ENCODE measurements at places on chromosomes 16 and 17.

DNA sequence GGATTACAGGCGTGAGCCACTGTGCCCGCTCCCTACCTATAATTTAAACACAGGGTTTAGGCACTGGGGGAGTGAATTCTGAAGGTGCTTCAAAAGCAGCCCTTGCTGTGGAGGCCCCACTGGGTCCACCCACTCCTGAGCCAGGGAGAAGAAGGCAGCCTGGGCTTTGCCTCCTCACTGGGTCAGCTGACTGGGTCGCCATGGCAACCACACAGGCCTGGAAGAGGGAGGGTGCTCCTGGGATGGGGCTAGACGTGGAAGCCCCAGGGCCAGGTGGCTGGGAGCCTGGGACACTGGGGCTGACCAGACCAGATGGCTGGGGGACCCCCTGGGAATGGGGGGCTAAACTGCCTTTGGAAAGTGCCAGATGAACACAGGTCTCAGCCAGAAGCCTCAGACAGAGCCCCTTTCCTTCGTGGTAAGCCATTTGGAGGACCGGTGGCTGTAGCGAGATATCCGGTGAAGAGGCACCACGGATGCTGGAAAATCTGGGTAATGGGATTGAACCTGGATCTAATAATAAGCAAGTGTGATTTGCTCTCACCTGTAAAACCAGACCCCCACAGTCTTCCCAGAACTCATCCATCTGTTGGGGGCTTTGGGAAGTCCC, 32.9 kb downstream of the TRARG1 start:
- H3K27ac ChIP-seq = no peak overlapping the region
- H3K4me1 ChIP-seq = no peaks in the 10 kb centered on the region
- no peak for DNase-seq
- H3K36me3 ChIP-seq = no peaks in the 10 kb centered on the region
- H3K4me3 ChIP-seq = no peak overlapping the region

GRCh38 chr16:46859719-46860152, 24.4 kb upstream of the GPT2 start:
- no peaks in the 10 kb centered on the region for H3K36me3 ChIP-seq
- H3K27ac ChIP-seq = no peak overlapping the region
- no peaks in the 10 kb centered on the region for H3K27me3 ChIP-seq
- no peak overlapping the region for H3K4me3 ChIP-seq

GRCh38 chr17:9887508-9887907, 17.6 kb downstream of the RCVRN start:
- DNase-seq = no peak
- no peak overlapping the region for H3K4me3 ChIP-seq
- H3K27me3 ChIP-seq = no peaks in the 10 kb centered on the region
- H3K36me3 ChIP-seq = no peaks in the 10 kb centered on the region
- H3K4me1 ChIP-seq = no peaks in the 10 kb centered on the region

DNA sequence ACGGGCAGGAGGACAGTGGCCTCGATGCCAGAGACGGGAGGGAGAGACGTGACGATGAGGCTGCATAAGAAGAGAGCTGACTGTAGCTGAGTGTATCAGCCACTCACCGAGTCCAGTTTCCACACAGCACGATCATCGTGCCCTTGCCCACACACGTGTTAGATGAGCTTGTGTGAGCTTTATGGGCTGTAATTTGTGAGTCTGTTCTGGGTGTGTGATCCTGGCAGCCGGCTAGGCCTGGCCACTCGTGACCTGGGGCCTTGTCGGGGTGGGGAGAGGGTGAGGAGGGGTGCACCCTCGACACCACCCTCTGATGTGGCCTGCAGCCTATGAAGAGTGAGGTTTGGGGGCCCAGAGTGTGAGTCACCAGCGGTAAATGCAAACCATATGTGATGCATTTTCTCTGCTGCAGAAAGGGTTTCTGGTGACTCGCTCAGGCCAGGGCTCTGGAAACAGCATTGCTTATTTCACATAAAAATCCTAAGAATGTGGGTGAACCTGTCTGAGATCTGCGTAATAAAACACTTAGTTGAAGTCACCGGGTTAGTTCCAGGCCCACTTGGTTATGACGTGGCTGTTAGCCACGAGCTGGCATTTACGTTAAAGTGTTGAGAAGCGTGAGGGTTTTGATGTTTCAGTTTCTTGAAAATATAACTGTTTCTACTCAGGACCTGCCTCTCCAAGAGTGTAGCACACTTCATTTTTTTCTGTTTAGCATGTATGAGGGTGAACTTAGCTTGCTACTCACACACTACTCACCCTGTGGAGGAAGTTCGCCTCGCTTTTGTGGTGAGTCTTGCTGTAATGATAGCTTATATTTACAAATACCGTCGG, 4.2 kb downstream of the METRNL start:
- H3K36me3 ChIP-seq = no peaks in the 10 kb centered on the region
- DNase-seq = peak; percentile 49
- H3K4me1 ChIP-seq = no peaks in the 10 kb centered on the region
- peaks cover 12% of the 10 kb centered on the region for H3K27me3 ChIP-seq
- no peak overlapping the region for H3K4me3 ChIP-seq
- H3K27ac ChIP-seq = peak overlapping the region; percentile 82

DNA sequence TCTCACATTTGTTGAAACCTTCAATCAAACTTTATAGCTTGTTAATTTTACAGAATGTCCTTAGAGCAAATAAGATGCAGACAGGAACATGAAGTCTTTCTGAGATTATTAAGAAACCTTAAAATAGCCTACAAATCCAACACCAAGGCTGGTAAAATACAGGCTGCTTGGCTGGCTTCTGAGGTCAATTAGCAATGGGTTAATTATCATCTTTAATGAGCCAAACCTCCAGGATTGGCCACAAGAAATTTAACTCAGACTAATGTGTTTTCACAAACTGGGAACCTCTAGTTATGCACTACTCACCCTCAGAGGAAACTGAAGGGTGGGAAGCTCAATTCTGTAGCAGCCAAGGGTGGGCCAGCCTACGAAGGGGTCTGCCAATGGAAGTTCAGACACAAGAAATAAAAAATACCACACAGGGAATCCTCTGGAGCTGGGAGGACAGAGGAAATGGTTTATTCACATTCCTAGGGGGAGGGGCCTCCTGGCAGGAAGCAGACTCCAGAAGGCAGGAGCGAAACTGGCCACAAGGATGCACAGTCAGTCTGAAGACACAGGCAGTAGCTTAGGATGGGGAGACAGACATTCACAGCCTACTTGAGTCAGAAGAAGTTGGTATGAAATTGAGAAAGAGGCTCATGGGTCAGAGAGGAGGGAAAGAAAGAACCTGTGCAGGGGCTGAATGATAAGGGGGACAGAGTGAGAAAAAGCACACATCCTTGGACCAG, 36.1 kb downstream of the HIC1 start:
- no peak overlapping the region for H3K4me3 ChIP-seq
- H3K36me3 ChIP-seq = peaks cover 7% of the 10 kb centered on the region
- H3K4me1 ChIP-seq = peaks cover 43% of the 10 kb centered on the region
- no peaks in the 10 kb centered on the region for H3K27me3 ChIP-seq
- DNase-seq = no peak
- H3K27ac ChIP-seq = peak overlapping the region; percentile 77

- H3K4me3 ChIP-seq = no peak overlapping the region
- DNase-seq = no peak
- H3K27me3 ChIP-seq = no peaks in the 10 kb centered on the region
- H3K36me3 ChIP-seq = peaks cover 9% of the 10 kb centered on the region
- H3K4me1 ChIP-seq = peaks cover 59% of the 10 kb centered on the region
These were observed 11.9 kb downstream of the SBK1 start for GRCh38 chr16:28304214-28304613.

DNA sequence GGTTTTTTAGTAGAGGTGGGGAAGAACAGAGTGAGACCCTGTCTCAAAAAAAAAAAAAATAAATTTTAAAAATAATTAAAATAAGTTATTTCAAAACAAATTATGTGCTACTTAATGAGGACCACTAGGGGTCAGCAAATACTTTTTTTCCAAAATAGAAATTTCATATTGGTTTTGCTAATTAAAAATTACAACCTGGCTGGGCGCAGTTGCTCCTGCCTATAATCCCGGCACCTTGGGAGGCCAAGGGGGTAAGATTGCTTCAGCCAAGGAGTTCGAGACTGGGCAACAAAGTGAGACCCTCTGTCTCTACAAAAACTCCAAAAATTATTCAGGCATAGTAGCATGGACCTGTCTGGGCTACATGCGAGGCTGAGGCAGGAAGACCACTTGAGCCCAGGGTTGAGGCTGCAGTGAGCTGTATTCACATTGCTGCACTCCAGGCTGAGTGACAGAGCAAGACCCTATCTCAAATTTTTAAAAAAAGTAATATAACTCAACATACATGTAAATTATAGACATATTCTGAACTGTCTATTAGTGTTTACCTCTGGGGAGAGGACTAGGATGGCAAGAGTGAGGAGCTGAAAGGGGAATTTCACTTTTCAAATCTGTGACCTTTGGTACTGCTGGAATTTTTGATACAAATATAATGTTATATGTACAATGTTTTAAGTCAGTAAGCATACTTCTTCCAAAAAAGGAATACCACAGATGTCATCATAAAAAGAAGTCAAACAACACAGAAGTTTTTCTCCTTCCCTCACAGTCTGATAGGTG, 8.1 kb downstream of the MEIOB start:
- no peak overlapping the region for H3K27ac ChIP-seq
- no peaks in the 10 kb centered on the region for H3K36me3 ChIP-seq
- peaks cover 39% of the 10 kb centered on the region for H3K27me3 ChIP-seq
- no peak for DNase-seq
- peaks cover 2% of the 10 kb centered on the region for H3K4me1 ChIP-seq

- DNase-seq = no peak
- no peak overlapping the region for H3K4me3 ChIP-seq
- no peaks in the 10 kb centered on the region for H3K4me1 ChIP-seq
- H3K27ac ChIP-seq = no peak overlapping the region
- H3K36me3 ChIP-seq = no peaks in the 10 kb centered on the region
- H3K27me3 ChIP-seq = no peaks in the 10 kb centered on the region
These were observed 33.5 kb upstream of the SKAP1 start for GRCh38 chr17:48463526-48463925.

DNA sequence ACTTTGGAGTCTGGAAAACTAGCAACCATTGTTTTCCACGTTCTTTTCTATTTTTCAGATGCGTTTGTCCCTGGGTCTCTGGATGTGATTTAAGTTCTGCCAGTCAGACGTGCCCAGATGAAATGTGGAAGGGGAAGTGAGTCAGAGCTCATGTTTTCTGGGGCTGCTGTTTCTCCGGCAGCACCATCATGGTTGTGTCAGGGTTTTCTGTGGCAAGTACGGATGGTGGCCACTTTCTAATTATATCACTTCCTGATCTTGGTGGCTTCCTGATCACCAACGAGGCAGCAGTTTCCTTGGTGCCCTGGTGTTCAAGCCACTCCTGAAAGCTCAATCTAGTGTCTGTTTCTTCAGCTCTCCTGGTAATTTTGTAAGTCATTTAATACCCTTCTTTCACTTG, 31.4 kb upstream of the PMFBP1 start:
- no peaks in the 10 kb centered on the region for H3K27me3 ChIP-seq
- no peaks in the 10 kb centered on the region for H3K36me3 ChIP-seq
- peaks cover 5% of the 10 kb centered on the region for H3K4me1 ChIP-seq
- H3K27ac ChIP-seq = no peak overlapping the region

- no peak overlapping the region for H3K27ac ChIP-seq
- DNase-seq = peak; percentile 12
- peak overlapping the region; percentile 50 for H3K4me3 ChIP-seq
- H3K36me3 ChIP-seq = no peaks in the 10 kb centered on the region
These were observed 863 bp downstream of the ADCY9 start for GRCh38 chr16:4115209-4115948.

- H3K4me1 ChIP-seq = peaks cover 34% of the 10 kb centered on the region
- no peak for DNase-seq
- H3K4me3 ChIP-seq = no peak overlapping the region
These were observed 59.2 kb downstream of the ANKRD11 start for GRCh38 chr16:89431158-89431584.

GRCh38 chr16:86424398-86424797, 85.9 kb upstream of the FOXF1 start:
- H3K4me3 ChIP-seq = no peak overlapping the region
- DNase-seq = no peak
- no peaks in the 10 kb centered on the region for H3K36me3 ChIP-seq
- H3K4me1 ChIP-seq = no peaks in the 10 kb centered on the region

DNA sequence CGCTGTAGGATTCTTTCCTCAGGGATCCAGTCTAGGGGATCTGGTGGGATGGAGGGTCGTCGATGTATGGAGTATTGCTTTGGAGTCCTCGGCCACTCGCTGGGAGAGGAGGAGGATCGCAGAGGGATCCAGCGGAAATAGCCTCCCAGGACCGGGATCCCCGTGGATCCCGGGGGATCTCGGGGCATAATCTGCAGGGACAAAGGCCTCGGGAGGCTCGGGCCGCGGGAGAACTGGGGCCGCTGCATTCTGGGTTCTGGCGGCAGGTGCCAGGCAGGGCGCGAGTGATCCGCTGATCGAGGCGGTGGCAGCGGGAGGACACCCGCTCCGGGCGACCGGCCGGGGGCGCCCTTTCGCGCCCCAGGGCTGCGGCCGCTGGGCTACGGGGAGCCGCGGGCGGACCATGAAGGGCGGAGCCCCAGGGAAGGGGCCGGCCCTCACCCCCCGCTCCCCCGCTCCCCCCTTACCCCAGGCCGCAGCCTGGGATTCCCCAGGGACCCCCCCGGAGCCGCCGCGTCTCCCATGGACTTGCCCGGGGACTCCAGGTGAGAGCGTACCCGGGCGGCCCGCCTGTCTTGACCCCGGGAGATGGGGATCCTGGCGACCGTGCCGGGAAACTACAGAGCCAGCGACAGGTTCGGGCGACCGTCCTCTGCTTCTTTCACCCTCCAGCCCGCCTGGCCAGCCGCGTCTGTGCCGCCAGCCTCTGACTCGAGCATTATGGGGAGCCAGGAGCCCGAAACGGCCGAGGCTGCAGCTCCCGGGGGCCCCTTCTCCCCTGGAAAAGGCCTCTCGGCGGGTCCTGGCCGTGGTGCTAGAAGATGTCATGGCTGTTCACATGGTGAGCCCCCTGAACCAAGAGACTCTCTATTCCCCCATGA, 604 bp downstream of the PRR14 start:
- H3K27ac ChIP-seq = peak overlapping the region; percentile 98
- no peaks in the 10 kb centered on the region for H3K27me3 ChIP-seq
- peaks cover 12% of the 10 kb centered on the region for H3K36me3 ChIP-seq
- peak overlapping the region; percentile 93 for H3K4me3 ChIP-seq
- peaks cover 33% of the 10 kb centered on the region for H3K4me1 ChIP-seq
- peak; percentile 43 for DNase-seq

- no peaks in the 10 kb centered on the region for H3K27me3 ChIP-seq
- H3K27ac ChIP-seq = no peak overlapping the region
- H3K4me1 ChIP-seq = no peaks in the 10 kb centered on the region
- no peak for DNase-seq
These were observed 16.0 kb upstream of the HEATR6 start for GRCh38 chr17:60094754-60095153.
